ENCODE measurements at places on chromosomes 12 and 14. TPM values are rescaled to one million over a fixed set of nuclear protein-coding genes. Genes with fewer than 3 reads are reported as not detected.
A peak's percentile ranks its signal among the peaks of the same experiment; 100 is the strongest.

MAP1LC3B2 gene
- not detected for total RNA-seq

GRCh38 chr12:59452746-59453145 lies 143.1 kb upstream of the SLC16A7 start:
- no peak overlapping the region for H3K27ac ChIP-seq
- no peak overlapping the region for H3K4me3 ChIP-seq
- H3K27me3 ChIP-seq = no peaks in the 10 kb centered on the region
- H3K4me1 ChIP-seq = peaks cover 16% of the 10 kb centered on the region
- no peak for DNase-seq

GRCh38 chr12:67697443-67697842 lies 48.9 kb downstream of the DYRK2 start:
- no peak overlapping the region for H3K4me3 ChIP-seq
- H3K27ac ChIP-seq = no peak overlapping the region
- H3K36me3 ChIP-seq = no peaks in the 10 kb centered on the region
- H3K27me3 ChIP-seq = no peaks in the 10 kb centered on the region
- H3K4me1 ChIP-seq = no peaks in the 10 kb centered on the region
- DNase-seq = no peak

GRCh38 chr14:75821831-75822521 lies 159.8 kb downstream of the TGFB3 start:
- no peaks in the 10 kb centered on the region for H3K27me3 ChIP-seq
- H3K27ac ChIP-seq = peak overlapping the region; percentile 71
- peak; percentile 45 for DNase-seq
- no peak overlapping the region for H3K4me3 ChIP-seq

- H3K4me1 ChIP-seq = 0 out of 2 replicates have a peak, but pooled peaks cover 6% of the 10 kb centered on the region
Measured at GRCh38 chr12:25585021-25585523, 32.0 kb upstream of the LMNTD1 start.

DENND5B gene
- total RNA-seq = 36.0 TPM

DNA sequence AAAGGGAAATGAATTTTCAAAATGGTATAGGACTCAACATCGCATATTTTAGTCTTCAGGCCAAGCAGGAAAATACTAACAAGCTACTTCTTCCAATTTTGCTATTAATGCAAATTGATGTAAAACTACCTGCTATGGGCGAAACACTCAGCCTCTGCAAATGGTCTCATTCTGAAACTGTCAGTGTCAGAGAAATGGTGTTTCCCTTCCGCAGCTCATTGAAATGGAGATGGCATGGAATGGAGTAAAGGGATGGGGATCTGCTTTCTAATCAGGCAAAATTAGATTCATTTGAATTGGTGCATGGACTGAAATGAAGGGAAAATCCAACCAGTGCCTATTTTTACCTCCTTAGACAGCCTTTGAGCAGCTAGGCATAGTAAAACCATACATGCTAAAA lies 80.4 kb upstream of the EEA1 start:
- H3K27ac ChIP-seq = peak overlapping the region; percentile 94
- DNase-seq = no peak
- peaks cover 74% of the 10 kb centered on the region for H3K4me1 ChIP-seq
- H3K36me3 ChIP-seq = peaks cover 1% of the 10 kb centered on the region
- H3K4me3 ChIP-seq = no peak overlapping the region
- no peaks in the 10 kb centered on the region for H3K27me3 ChIP-seq

DNA sequence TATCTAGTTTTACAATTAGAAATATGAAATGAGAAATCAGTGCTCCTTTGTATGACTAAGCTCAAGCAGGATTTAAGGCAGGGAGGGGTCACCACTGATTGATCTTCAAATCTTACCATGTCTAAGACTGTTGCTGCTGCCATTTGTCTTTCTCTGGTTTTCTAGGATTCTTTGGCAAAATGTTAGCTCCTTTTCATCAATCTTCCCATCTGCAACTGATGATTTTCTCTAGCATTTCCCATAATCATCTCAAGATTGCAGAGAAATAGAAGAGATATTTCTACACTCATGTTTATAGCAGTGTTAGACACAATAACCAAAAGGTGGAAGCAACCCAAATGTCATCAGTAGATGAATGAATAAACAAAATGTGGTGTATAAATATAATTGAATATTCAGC lies 175.0 kb downstream of the RAD51B start:
- no peak overlapping the region for H3K27ac ChIP-seq
- H3K4me3 ChIP-seq = no peak overlapping the region
- H3K36me3 ChIP-seq = no peaks in the 10 kb centered on the region
- peaks cover 10% of the 10 kb centered on the region for H3K4me1 ChIP-seq
- DNase-seq = no peak

DNA sequence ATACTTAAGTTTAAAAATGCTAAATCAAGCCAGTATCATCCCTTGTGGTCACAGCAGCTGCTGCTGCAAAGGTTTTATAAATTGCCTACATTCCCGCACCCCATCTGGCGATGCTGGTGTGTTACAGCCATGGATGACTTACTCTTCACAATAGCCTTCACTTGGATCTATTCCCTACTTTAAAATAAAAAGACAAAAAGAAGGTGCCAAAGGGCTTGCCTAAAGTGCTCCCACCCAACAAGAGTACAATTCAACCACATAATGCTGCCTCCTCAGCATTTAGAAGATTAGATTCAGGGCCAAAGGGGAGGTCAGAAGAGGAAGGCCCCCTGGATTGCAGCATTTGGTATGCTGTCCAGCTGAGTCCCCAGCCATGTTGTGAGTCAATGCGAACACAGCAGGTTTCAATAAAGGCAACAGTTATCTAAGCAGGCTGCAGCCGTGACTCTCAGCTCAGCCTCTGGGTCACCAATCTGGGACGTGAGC lies 176.1 kb downstream of the DAD1 start:
- H3K36me3 ChIP-seq = no peaks in the 10 kb centered on the region
- H3K27ac ChIP-seq = no peak overlapping the region
- DNase-seq = no peak
- no peak overlapping the region for H3K4me3 ChIP-seq

GRCh38 chr14:30708157-30708556 lies 86.0 kb downstream of the SCFD1 start:
- no peaks in the 10 kb centered on the region for H3K27me3 ChIP-seq
- H3K27ac ChIP-seq = no peak overlapping the region
- H3K36me3 ChIP-seq = no peaks in the 10 kb centered on the region
- DNase-seq = no peak

DNA sequence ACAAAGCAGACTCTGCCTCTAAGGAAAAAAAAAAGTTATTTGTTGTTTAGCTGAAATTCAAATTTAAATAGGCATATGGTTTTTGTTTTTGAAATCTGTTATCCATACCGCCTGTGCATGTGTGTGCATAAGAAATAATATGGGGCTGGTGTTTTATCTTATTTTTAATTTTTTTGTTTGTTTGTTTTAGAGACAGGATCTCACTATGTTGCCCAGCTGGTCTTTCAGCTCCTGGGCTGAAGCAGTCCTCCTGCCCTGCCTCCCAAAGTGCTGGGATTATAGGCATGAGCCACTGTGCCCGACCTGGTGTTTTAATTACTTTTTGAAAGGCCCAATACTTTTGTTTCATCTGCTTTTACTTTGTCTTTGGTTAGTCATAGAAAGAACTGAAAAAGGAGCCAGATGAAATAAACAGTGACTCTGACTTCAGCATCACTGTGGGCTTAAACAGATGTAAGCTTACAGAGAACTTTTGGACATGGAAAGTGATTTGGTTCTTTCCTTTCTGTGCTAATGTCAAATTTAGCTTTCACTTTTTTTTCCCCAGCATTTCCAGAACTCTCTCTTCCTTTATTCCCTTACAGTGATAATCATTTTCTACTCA lies 37.2 kb downstream of the SUPT16H start:
- no peak for DNase-seq
- H3K27ac ChIP-seq = no peak overlapping the region
- H3K36me3 ChIP-seq = no peaks in the 10 kb centered on the region
- H3K4me1 ChIP-seq = no peaks in the 10 kb centered on the region
- H3K27me3 ChIP-seq = no peaks in the 10 kb centered on the region

- no peak for DNase-seq
- H3K27me3 ChIP-seq = no peaks in the 10 kb centered on the region
- H3K4me1 ChIP-seq = peaks cover 49% of the 10 kb centered on the region
- no peak overlapping the region for H3K4me3 ChIP-seq
Measured at GRCh38 chr14:37252434-37252833, 54.7 kb downstream of the MIPOL1 start.

DNA sequence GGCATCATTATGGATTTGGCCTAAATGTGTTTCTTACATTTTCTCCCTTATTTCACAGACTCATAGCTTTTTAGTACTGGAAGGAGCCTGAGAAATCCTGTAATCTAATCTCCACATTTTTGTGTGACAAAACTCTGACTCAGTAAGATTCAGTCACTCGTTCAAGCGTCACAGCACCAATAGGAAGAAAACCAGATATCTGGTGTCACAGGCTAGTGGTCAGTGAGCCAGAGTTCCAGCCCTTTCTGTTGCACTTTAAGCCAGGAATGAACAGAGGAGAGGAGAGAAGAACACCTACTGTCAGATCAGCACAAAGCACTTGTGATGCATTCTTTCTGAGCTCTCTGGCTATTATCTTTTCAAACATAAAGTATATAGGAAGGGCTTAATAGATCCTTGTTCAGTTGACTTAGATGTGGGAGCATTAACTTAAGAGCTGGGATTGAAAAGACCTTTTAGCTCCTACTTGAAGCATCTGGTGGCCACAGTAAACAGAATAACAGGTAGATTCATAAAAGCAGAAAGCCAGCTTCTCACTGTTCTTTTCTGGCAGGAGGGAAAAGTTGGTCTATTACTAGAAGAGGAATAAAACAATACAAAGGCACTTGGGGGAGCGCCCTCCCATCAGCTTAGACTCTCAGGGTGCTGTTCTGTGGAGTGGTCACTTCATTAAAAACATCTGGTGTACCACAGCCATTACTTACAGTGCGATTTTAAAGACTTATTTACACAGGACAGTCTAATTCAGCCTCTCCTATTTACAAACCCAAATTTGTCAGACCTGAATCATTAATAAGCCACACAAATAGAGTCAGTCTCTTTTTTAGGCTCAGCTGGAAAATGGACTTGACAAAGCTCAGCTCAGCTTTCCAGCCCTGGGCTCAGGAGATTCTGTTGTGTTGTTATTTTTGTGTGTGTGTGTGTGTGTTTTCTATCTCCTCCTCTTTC lies 12.2 kb upstream of the NID2 start:
- H3K4me1 ChIP-seq = peaks cover 55% of the 10 kb centered on the region
- no peak overlapping the region for H3K4me3 ChIP-seq
- H3K27me3 ChIP-seq = no peaks in the 10 kb centered on the region
- H3K27ac ChIP-seq = peak overlapping the region; percentile 72
- DNase-seq = peak; percentile 55

BHLHE41 gene
- 3.2 TPM for total RNA-seq

DNA sequence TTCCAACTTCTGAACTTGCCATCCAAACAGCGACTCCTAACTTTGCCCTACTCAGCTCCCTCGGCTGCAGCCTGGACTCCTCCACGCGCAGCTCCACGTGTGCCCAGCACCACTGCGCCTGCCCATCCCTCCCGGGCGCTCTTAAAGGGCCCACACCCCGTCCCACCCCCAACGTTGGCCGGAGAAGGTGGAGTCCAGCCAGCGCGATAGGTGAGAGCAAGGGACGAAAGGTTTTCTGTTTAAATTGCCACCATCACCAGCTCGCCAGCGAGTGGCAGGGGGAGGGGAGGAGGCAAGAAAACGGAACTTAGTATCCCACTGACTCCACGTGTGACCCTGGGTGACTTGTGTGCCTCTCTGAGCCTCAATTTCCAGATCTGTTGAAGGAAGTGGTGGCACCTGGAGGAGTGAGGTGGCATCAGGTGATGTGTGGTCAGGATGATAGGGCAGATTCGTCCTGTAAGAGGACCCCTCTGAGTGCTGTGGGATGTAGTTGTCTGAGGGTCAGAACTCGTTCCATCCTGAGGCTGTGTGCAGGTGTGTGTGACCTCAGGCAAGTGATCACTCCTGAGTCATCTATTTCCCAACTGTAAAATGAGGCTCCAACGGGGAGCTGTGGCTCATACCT lies 59.7 kb downstream of the TRPV4 start:
- no peaks in the 10 kb centered on the region for H3K27me3 ChIP-seq
- no peak overlapping the region for H3K4me3 ChIP-seq
- H3K36me3 ChIP-seq = no peaks in the 10 kb centered on the region

DNA sequence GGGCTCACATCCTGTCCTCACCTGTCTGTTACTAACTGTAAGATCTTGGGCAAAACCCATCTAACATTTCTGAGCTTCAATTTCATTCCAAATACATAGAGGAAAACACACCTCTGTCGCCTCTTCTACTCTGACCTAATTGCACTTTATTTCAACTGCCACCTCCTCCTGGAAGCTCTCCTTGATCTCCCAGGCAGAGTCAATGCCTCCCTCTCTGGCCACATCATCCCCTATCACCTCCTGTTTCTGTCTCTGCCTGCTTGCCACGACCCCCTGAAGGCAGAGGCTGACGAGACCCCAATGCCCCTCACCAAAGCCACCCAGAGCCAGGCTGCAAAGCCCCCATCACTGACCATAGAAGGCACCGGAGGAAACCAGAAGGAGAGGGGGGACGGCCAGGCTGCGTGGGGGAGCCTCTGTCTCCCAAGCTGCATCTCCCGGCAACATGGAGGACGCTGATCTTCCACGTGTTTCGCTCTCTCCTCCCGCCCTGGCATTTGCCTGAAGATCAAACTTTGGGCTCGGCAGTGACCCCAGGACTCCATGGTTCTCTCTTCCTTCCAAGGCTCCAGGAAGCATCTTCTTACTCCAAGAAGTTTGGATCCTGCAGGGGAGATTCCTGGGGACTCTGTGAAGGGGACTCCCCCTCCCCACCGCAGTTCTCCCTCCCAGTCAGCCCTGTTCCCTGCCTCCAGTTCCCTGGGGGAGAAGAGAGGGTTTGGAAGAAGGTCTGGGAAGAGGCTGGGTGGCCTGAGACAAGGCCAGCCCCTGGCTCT lies 50.1 kb upstream of the BCL11B start:
- DNase-seq = no peak
- no peak overlapping the region for H3K27ac ChIP-seq
- no peaks in the 10 kb centered on the region for H3K36me3 ChIP-seq
- no peaks in the 10 kb centered on the region for H3K27me3 ChIP-seq
- H3K4me1 ChIP-seq = peaks cover 29% of the 10 kb centered on the region
- no peak overlapping the region for H3K4me3 ChIP-seq

ALX1 gene
- total RNA-seq = not detected

DNA sequence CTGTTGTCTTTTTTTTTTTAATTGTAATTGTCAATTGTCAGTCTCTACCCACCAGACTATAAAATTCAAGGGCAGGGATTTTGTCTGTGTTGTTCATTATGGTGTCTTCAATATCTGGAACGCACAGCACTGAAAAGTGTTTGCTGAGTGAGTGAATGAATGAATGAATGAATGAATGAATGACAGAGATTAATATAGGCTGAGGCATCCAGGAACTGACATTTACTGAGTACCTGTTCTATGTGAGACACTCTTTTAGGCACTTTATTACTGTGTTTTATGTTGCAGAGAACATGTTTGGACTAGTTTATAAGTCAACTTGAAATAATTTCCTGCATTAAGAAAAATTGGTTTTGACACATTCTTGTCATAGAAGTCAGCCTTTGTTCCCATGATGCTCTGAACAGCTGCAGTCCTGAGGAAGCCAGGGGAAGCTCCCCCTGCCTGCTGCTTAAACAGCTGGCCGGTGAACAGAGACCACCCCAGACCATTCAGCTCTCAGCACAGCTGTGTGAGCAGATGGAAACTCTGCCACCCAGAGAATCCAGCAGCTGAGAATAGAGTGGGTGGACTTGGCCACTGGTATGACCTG lies 160.7 kb upstream of the CCND2 start:
- H3K27me3 ChIP-seq = no peaks in the 10 kb centered on the region
- no peak overlapping the region for H3K27ac ChIP-seq
- peaks cover 14% of the 10 kb centered on the region for H3K4me1 ChIP-seq
- no peak overlapping the region for H3K4me3 ChIP-seq
- H3K36me3 ChIP-seq = no peaks in the 10 kb centered on the region

TMPRSS12 gene
- total RNA-seq = not detected

EEF1AKMT3 gene
- total RNA-seq = 6.7 TPM

GRCh38 chr12:93663729-93664084 lies 13.5 kb upstream of the CRADD start:
- peaks cover 9% of the 10 kb centered on the region for H3K4me1 ChIP-seq
- no peak overlapping the region for H3K4me3 ChIP-seq
- no peaks in the 10 kb centered on the region for H3K27me3 ChIP-seq
- H3K27ac ChIP-seq = no peak overlapping the region
- H3K36me3 ChIP-seq = no peaks in the 10 kb centered on the region
- DNase-seq = no peak
